ENCODE measurements at places on chromosomes 3 and 15.
A peak's percentile ranks its signal among the peaks of the same experiment; 100 is the strongest.

DNA sequence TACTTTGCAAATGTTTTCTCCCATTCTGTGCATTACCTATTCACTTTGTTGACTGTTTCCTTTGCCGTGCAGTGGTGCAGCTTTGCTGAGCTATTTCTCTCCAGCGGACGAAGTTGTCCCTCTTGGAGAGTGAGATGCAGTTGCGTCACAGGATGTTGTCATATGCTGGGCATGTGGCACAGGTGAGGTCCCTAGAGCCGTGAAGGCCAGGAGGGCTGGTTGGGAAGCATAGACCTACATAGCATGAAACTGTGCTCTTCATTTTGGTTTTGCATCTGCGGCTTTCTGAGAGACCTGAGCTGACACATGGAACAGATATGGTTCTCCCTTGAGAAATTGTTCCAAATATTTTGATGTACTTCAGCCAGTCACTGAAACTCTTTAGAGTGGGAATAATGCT is 108.5 kb downstream of the CACNA1D start:
- DNase-seq: no peak

- DNase-seq: no peak
These were observed 167.3 kb upstream of the THBS1 start for GRCh38 chr15:39413558-39413957.

GRCh38 chr3:15102836-15103235 is 3.9 kb upstream of the RBSN start:
- DNase-seq: no peak

DNA sequence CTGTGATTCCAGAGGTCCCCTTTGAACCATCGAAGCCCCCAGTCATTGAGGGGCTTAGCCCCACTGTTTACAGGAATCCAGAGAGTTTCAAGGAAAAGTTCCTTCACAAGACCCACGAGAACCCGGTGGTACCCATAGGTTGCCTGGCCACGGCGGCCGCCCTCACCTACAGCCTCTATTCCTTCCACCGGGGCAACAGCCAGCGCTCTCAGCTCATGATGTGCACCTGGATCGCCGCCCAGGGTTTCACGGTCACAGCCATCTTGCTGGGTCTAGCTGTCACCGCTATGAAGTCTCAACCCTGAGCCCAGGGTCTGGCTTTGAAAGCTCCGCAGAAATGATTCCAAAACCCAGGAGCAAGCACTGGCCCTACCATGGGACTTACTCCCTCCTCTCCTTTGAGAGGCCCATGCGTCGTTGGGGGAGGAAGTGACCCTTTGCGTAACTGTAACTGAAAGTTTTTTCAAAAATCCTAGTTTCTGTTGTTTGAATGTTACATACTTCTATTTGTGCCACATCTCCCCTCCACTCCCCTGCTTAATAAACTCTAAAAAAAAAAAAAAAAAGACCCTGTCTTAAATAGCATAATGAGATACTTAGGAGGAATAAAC is 85.1 kb upstream of the CSPG5 start:
- DNase-seq: no peak

- DNase-seq: no peak
These were observed 11.0 kb downstream of the TSPAN3 start for GRCh38 chr15:77059786-77060361.

DNA sequence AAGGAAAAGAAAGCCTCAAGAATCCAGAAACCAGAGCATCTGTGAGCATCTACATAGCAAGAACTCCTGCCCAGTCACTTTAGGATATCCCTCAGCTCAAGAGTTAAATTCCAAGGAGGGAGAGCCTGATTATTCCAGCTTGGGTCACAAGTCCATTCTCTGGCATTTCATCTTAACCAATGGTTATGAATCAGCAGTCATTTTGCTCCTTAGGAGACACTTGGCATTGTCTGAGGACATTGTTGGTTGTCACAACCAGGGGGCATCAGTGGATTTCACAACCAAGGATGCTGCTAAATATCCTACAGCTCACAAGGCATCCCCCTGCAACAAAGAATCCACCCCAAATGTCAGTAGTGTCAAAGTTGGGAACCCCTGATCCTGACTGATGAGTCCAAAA is 51.0 kb upstream of the LMCD1 start:
- DNase-seq: no peak

- DNase-seq: peak; percentile 24
These were observed 39.7 kb downstream of the GLDN start for GRCh38 chr15:51380999-51381806.

DNA sequence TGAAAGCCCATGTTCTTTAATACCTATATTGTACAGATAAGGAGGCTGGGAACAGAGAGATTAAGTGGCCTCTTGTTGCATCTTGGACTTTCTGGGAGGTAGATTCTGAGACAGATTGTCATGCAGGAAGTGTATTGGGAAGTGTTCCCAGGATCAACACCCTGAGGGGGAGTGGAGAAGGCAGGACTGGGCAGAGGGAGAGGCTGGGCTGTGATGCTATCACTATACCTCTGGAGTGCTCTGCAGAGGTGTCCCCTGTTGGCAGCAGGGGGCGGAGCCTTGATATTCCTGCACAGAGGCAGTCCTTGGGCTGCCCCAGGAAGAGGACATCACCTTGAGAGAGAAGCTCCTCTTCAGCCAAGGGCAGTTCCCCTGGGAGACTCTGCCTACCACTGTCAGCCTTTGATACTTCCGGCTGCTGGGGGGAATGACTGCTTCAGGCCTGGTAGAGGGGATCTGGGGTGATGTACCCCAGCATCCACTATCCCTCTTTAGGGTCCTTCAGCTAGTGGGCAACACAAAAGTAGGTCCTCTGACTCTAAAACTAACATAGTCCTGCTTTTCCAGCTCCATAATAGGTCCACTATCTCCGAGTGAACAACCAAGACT is 97.4 kb upstream of the RNU6-1 start:
- DNase-seq: no peak

- DNase-seq: no peak
These were observed 36.2 kb downstream of the FEM1B start for GRCh38 chr15:68313501-68314410.

DNA sequence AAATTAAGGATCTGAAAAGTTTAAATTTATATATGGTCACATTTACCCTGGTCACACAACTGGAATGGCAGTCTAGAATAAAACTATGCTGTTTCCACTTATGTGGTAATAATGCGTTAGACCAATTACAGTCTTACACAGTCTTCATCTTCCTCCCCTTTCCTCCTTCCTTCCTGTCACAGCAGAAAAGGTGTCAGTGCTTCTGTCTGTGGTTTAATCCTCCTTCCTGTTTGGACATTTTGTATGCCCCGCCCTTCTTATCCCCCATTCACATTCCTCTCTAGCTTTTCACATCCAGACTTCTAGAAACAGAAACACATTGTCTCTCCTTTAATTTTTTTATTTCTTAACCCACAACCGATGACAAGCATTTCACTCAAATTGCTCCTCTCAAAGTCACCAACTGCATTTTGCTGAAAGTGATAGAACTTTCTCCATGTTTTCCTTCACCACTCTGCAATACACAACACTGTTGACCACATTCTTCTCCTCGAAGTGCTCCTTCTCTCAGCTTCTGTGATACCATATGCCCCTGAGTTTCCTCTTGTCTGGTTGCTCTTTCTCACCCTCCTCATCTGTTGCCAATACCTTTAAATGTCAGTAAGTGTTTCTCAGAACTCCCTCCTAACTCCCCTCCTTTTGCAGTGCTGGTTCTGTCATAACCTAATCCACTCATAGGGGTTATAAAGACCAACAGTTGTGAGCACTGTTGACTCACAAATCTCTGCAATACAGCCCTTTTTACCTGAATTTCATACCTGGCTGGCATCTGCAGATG is 271.6 kb downstream of the UBE2E2 start:
- DNase-seq: no peak

GRCh38 chr3:42979044-42979972 is at the start of gene GASK1A:
TSS of gene GASK1A (plus strand) at chr3:42979311. CDS start at chr3:42979643, 332 bp downstream.
- DNase-seq: no peak

GRCh38 chr3:144273601-144274000 is 302.0 kb downstream of the DIPK2A start:
- no peak for DNase-seq

- no peak for DNase-seq
These were observed 1040.8 kb upstream of the SEMA6D start for GRCh38 chr15:46676233-46677206.

DNA sequence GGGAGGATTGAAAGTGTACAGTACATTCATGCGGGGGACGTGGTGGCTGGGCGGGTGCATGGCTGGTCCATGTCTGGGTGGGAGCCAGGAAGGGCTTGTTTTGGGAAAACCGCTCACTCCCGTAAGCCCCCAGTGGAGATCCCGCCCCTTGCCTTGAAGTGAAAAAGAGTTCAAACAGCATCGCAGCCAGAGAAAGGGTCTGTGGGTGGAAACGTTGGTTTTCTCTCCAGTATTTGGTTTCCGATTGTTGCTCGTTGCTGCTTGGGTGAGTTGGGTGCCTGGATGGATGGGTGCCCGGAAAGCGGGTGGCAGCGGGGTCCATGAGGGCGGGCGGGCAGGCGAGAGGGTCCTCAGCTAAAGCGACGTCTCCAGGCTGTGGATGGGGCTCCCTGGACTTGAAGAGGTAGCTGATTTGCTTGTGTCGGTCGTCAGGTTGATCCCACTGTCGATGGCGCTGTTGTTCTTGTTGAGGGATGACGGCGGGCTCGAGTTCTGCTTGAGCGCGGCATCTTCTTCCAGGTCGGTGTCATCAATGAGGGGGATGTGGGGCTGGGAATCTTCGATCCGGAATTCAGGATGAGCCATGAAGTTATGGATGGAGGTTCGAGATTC is 7.7 kb upstream of the SEC13 start:
- DNase-seq: no peak

DNA sequence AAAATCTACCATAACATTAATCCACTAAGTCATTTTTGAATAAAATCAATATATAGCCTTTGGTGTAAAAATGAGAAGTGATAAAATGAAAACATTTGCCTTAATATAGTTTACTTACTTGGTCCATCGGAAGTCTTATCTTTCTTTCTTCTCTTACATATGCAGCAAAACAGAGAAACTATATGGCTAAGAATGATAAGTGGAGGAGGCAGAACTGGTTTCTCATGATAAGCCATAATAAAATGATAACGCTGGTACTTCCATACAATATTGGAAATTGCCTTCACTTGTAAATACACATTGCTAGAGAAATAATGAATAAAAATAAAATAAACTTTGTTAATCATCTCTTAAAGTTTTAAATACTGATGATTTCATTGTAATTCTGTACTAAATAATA is 47.8 kb upstream of the USP50 start:
- DNase-seq: no peak

GRCh38 chr3:190322604-190323245 is 479 bp upstream of the CLDN1 start:
- DNase-seq: no peak

GRCh38 chr3:186002884-186003472 is 65.2 kb upstream of the TRA2B start:
- DNase-seq: no peak

DNA sequence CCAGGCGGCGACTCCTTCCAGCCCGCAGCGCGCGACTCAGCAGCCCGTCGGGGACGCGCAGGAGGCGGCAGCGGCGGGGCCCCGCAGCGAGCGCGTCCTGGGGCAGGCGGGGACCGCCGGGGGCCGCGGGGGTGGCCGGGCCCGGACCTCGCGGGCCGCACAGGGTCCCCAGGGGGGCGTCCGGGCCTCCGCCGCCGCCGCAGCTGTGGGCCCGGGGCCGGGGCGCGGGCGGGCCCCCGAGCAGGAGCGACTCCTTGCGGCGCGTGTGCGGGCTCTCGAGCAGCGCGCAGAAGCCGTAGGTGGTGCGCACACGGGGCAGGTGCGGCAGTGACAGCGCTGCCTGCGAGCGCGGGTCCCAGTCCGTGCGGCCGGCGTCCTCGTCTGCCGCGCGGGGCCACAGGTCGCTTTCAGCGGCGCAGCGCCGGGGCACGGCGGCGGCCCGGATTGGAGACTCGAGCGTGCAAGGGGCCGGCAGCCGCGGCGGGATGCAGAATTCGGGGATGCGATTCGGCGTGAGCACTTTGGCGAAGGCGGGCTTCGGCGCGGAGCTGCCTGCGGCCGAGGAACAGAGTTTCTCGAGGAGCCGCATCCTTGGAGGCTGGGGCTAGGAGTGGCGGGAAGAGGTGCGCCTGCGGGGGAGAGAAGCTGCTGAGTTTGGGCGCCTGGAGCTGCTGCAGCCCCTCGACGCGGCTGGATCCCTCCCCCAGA is 535 bp downstream of the C2CD4B start:
- DNase-seq: no peak

DNA sequence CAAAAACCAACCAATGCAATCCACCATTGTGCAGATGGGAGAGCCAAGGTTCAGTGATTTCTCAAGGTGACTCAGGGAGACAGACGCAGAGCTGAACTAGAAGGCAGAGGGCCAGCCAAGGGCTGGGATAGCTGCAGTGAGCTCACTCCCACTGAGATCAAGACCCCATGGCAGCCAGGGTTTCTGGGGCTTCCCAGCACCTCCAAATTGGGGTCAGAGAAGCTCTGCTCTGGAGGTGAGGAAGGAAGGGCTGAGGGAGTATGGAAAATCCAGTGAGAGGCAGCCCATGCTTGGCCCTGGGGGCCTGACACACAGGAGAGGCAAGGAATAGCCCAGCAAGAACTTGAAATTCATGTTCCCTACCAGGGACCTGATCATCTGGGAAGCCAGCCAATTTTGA is 61.0 kb downstream of the ISG20 start:
- DNase-seq: no peak

GRCh38 chr3:2303566-2303965 is 204.9 kb downstream of the CNTN4 start:
- DNase-seq: no peak

DNA sequence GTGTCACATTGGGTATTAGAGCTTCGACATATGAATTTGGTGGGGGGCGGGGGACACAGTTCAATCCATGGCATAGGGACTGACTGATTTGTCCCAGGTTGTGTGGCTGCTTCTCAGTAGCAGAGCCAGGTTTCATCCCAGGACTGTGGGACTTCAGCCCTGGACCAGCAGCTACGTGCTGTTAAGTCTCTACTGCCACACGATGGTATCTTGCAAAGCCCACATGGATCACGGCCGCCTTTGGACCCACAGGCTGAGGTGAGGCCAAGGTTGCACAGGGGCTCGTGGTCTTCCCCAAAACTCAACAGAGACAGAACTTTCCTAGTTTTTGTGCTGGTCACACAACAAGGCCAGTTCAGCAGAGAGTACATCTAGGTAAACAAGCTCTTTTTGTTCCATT is 97.4 kb downstream of the LRRK1 start:
- DNase-seq: no peak

GRCh38 chr3:16513141-16514020 is at the start of gene RFTN1:
TSS of gene RFTN1 (minus strand) at chr3:16513699. CDS start at chr3:16493869, 19,830 bp downstream.
- DNase-seq: no peak

- DNase-seq: no peak
These were observed 3.4 kb upstream of the DUSP7 start for GRCh38 chr3:52059781-52060180.
